ENCODE measurements at places on chromosomes 13 and 19. TPM values are rescaled to one million over a fixed set of nuclear protein-coding genes. Genes with fewer than 3 reads are reported as not detected.

DNA sequence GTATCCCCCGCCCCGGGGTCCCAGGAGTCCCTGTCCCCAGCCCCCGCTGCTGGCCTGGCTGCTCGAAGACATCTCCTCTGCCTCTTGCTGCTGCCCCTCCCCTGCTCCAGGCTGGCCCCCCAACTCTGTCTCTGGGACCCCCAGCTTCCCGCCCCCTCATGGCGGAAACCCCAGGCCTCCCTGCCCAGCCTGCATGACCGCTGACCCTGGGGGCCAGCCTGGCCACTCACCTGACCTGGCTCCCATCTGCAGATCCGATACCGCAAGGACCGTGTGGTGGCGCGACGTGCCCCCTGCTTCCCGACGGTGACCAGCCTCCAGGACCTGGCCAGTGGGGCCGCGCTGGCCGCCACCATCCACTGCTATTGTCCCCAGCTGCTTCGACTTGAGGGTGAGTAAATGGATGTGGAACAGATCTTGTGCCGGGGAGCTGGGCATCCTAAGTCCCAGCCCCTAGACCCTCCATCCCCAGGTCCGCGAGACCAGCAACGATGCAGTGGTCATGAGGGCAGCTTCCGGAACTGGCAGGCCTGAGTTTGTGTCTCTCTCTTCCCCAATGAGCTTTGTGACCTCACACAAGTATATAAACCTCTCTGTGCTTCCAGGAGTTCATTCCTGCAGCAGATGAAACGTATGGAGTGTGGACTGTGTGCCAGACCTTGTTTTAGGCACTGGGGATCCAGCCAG, 12.4 kb downstream of the CAMSAP3 start:
- no peaks in the 10 kb centered on the region for H3K36me3 ChIP-seq
- H3K4me3 ChIP-seq, result no peak overlapping the region
- peaks cover 4% of the 10 kb centered on the region for H3K27me3 ChIP-seq
- H3K4me1 ChIP-seq, result no peaks in the 10 kb centered on the region

- H3K4me3 ChIP-seq, result no peak overlapping the region
- DNase-seq, result no peak
- no peaks in the 10 kb centered on the region for H3K36me3 ChIP-seq
Measured at GRCh38 chr13:113146750-113147149, 11.7 kb upstream of the PROZ start.

DMKN gene
- 0.36 TPM for total RNA-seq

- H3K4me1 ChIP-seq, result peaks cover 11% of the 10 kb centered on the region
- H3K27me3 ChIP-seq, result no peaks in the 10 kb centered on the region
- DNase-seq, result no peak
- no peak overlapping the region for H3K4me3 ChIP-seq
- H3K27ac ChIP-seq, result peak overlapping the region; percentile 88
Measured at GRCh38 chr19:42271045-42271419, 2.0 kb downstream of the CIC start.

TPTE2 gene
- not detected for total RNA-seq

DNA sequence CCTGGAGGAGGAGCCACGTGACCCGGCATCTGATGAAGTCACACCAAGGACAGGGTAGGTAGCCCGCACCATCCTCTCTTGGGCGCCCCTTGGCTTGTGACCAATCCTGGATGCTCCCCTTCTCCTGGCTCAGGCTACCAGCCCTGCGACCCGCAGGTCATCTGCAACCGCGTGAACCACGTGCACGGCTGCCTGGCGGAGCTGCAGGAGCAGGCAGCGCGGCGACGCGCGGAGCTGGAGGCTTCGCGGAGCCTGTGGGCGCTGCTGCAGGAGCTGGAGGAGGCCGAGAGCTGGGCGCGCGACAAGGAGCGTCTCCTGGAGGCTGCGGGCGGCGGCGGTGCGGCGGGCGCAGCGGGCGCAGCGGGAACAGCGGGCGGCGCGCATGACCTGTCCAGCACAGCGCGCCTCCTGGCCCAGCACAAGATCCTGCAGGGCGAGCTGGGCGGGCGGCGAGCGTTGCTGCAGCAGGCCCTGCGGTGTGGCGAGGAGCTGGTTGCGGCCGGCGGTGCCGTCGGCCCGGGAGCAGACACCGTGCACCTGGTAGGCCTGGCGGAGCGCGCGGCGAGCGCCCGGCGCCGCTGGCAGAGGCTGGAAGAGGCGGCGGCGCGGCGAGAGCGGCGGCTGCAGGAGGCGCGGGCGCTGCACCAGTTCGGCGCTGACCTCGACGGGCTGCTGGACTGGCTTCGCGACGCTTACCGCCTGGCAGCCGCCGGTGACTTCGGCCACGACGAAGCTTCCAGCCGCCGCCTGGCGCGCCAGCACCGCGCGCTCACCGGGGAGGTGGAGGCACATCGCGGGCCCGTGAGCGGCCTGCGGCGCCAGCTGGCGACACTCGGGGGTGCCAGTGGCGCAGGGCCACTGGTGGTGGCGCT, 45.9 kb downstream of the SPTBN4 start:
- H3K4me3 ChIP-seq, result no peak overlapping the region
- no peak overlapping the region for H3K27ac ChIP-seq
- peaks cover 49% of the 10 kb centered on the region for H3K27me3 ChIP-seq
- H3K36me3 ChIP-seq, result no peaks in the 10 kb centered on the region
- no peaks in the 10 kb centered on the region for H3K4me1 ChIP-seq

APOC4 gene
- not detected for total RNA-seq

JSRP1 gene
- not detected for total RNA-seq

N4BP2L1 gene
- total RNA-seq, result 0.28 TPM

GRCh38 chr19:55486043-55486970, 1.3 kb downstream of the NAT14 start:
- peaks cover 30% of the 10 kb centered on the region for H3K4me1 ChIP-seq
- H3K27ac ChIP-seq, result peak overlapping the region; percentile 89
- DNase-seq, result no peak
- peaks cover 10% of the 10 kb centered on the region for H3K36me3 ChIP-seq
- no peak overlapping the region for H3K4me3 ChIP-seq
- H3K27me3 ChIP-seq, result no peaks in the 10 kb centered on the region

DCT gene
- total RNA-seq, result not detected

UPK1A gene
- total RNA-seq, result not detected

Measured in IMR-90 (cell line).